ENCODE measurements at places on chromosomes 11 and 22.
A peak's percentile ranks its signal among the peaks of the same experiment; 100 is the strongest.

DNA sequence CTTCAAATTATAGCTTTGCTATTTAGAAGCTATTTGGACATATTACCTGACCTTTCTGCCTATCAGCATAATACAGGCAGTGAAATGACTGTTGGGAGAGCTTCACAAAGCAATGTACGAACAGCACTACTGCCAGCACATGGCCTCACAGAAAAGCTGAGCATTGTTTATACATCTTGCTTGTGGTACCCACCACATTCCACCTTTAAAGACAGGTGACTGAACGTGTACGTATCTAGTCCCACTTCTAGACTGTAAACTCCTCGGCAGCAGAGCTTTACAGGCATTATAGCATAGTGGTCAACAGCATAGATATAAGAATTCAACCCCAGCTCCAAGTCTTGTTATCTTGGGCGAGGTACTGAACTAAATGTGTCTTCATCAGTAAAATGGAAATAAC is 1.6 kb downstream of the JOSD1 start:
- DNase-seq: no peak

GRCh38 chr11:2382936-2383851 is 6.1 kb downstream of the CD81 start:
- DNase-seq: peak; percentile 84

DNA sequence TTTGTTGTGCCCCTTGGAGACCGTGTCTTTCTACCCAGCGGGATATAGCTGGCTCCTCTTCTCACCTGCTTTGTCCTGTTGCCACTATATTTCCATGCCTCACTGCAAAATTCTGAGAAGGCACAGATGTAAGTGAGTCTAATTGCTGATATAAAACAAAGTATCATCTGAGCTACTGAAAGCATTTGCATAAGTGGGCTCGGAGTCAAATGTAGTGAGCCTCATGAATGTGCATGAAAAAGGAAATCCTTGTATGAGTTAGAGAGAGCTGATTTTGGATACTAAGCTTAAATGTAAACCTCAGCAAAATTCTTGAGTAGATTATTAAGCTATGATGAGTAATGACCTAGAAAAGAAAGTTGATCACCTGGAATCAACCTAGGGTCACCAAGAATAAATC is 13.9 kb downstream of the OVCH2 start:
- no peak for DNase-seq

DNA sequence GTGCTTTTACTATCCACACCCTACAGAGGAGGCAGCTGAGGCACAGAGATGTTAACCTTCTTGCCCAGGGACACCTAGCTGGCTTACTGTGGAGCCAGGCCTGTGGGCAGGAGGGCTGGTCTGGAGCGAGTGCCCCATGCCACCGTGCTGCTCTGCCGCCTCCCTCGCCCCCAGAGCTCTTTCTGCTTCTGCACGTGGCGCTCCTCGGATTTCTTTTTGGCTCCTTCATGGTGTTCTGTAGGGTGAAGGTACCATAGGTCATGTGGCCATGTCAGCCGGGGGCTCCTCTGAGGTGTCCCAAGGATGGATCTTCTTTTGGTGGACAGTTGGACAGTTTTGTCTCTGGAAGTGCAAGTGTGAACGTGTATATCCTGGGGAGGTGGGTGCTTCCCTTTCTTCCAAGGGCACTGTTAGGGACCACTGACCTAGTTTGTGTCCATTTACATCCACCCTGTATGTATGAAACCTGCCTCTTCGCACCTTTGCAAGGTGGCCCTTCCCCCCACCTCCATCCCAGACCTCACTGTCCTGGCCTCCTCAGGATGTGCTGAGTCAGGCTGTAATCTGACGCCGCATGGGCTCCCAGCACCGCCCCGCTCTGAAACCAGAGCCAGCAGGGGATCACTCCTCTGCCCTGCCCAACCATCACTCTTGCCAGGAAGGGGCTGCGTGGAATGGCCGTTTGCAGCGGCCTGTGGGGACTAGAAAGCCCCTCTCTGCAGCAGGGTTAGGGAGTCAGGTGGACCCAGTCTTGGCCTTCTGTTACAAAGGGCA is 31.7 kb downstream of the POLR3H start:
- no peak for DNase-seq

DNA sequence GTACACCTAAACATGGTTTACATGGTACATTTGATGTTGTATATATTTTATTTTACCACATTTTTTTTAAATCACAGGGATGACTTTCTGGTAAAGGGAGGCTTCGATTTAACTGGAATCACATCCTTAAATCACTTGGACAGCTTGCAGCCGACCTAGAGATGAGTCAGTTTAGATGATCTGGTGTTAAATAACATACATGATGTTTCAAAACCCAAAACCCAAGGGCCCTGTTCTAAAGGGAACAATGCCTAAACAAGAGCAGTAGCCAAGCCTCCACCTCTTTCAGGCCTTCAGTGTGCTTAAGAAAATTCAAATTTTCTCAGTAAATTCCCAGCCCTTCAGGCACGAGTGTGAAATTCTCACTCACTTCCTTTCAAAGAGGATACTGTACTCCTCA is 108.8 kb downstream of the WT1 start:
- no peak for DNase-seq

DNA sequence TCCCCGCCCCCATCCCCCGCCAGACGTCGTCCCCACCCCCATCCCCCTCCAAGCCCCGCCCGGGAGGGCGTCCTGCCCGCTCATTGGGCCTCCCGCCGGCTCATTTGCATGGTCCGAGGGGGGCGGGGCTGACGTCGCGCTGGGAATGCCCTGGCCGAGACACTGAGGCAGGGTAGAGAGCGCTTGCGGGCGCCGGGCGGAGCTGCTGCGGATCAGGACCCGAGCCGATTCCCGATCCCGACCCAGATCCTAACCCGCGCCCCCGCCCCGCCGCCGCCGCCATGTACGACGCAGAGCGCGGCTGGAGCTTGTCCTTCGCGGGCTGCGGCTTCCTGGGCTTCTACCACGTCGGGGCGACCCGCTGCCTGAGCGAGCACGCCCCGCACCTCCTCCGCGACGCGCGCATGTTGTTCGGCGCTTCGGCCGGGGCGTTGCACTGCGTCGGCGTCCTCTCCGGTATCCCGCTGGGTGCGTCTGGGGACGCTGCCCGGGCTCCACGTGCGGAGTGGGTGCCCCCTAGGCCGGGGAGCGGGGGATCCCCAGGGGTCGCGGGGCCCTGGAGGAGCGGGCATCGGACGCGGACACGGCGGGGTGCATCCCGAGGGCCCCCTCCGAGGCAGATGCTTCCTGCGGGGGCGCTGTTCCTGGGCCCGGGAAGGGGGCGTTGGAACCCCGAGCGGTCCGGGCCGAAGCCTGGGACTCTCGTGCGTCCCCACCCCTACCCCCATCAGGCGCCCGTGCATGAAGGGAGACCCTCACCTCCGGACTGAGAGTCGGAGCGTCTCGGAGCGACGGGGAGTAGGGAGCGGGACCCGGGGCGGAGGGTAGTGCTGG is at the start of gene PNPLA3:
Gene PNPLA3 (plus strand): TSS at position 175 of the 834 bp plus-strand sequence. CDS start 107 bp downstream, at position 282.
- DNase-seq: peak; percentile 92

All from aorta (tissue), 5 donors.